ENCODE measurements at places on chromosomes 2 and 18.

DNA sequence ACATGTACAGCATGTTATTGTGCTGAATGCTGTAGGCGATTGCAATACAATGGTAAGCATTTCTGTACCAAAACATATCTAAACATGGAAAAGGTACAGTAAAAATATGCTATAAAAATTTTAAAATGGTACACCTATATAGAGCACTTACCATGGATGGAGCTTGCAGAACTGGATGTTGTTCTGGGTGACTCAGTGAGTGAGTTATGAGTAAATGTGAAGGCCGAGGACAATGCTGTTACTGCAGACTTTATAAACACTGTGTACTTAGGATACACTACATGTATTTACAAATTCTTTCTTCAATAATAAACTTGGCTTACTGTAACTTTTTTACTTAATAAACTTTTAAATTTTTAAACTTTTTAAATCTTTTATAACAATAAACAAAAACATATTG is 473.4 kb upstream of the UBE2E3 start:
- DNase-seq = no peak

DNA sequence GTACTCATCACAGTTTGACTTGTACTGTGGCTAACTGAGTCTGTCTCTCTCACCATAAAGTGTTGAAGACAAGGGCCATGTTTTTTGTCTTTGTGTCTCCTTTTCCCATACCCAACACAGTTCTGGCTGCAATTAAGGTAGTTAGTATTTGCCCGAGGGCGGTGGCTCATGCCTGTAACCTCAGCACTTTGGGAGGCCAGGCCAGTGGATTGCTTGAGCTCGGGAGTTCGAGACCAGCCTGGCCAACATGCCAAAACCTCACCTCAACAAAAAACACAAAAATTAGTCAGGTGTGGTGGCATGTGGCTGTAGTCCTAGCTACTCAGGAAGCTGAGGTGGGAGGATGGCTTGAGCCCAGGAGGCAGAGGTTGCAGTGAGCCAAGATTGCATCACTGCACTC is 6.9 kb upstream of the KIF3C start:
- no peak for DNase-seq

- no peak for DNase-seq
Observed at GRCh38 chr2:190970873-190971506, 43.0 kb downstream of the STAT1 start.

GRCh38 chr2:187461294-187462261 is 13.5 kb upstream of the CALCRL start:
- no peak for DNase-seq

DNA sequence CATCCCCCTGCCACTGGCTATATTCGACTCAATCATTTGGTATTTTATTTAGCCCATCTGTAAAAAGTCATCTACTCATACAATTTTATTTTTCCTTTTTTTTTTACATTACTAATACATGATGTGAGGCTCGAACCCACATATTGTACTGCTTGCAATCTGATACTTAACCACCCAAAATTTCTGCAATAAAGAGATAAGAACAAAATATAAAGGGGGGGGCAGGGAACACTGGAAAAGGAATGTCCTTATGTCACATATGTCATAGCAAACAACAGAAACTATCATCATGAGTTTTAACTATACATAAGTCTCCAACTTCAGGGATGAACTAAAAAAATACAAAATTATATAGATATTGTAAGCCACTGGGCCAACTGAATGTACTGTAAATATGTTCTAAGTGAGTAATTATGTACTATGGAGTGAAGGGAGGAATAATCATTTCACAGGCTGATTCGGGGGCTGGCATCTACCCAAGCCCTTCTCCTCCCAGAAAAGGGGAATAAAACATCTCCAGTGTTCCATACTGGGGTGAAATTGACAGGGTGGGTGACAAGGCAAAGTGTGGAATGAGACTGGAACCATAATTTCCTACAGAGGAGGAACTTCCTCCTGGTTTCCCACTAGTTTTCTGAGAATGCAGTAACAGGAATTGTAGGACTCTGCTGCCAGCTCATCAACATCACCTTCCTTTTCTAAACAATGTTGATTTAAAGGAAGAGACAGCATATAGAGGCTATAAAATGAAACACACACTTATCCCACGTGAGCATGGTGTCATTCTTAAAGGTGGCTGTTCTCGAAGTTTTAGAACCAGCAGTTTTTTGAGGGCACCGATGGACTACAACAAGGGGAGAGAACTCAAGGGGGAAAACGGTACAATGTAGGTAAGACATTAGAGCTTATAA is 79.5 kb downstream of the FARSB start:
- no peak for DNase-seq

- DNase-seq = no peak
Observed at GRCh38 chr18:48814490-48815178, 136.1 kb downstream of the SMAD7 start.

GRCh38 chr18:9285604-9286003 is 49.0 kb upstream of the TWSG1 start:
- no peak for DNase-seq

- no peak for DNase-seq
Observed at GRCh38 chr18:8996771-8997432, 105.6 kb upstream of the NDUFV2 start.

GRCh38 chr2:120670371-120670770 is 65.3 kb upstream of the GLI2 start:
- no peak for DNase-seq

- DNase-seq = no peak
Observed at GRCh38 chr2:153405196-153405595, 73.4 kb downstream of the RPRM start.

GRCh38 chr2:25198209-25198525 is 29.8 kb upstream of the POMC start:
- DNase-seq = no peak

GRCh38 chr2:239818086-239818485 is 207.1 kb downstream of the NDUFA10 start:
- DNase-seq = no peak

- peak; percentile 77 for DNase-seq
Observed at GRCh38 chr18:3596637-3597384, 146.8 kb downstream of the TGIF1 start.

DNA sequence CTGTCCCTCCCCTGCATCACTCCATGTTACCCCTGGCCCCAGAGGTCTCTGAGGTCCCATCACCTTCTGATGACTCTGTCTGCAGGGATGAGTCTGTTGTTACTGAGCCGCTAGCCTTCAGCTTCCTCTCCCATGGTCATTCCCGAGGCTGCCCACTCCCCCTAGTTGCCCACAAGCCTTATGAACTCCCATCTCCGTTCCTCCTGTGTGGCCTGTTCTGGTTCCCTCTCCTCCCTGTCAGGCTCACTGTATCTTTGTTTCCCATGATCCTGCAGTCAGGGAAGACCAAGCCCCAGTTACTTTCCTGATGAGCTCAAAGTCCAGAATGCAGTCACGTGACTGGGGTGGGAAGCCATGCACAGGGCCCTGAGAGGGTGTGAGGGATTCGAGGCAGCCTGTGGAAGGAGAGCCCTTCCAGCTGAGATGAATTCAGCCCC is 39.5 kb downstream of the INPP4A start:
- no peak for DNase-seq

DNA sequence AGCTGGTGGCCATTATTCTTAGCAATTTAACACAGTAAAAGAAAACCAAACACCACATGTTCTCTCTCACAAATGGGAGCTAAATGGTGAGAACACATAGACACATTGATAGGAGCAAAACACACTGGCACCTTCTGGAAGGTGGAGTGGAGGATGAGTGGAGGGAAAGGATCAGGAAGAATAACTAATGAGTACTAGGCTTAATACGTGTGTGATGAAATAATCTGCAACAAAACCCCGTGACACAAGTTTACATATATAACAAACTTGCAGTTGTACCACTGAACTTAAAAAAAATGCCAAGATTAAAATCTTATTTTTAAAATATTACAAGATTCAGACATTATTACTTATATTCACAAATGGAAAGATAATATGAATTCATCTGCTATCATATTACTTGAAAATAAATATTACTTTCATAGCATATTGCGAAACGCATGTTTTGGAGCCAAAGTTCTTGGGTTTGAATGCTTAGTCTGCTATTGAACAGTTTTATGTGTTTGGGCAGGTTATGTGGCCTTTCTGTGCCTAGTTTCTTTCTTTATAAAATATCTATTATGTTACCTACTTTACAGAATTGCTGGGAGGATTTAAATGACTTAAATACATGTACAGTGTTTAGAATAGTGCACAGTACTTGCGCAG is 20.5 kb downstream of the ANKRD62 start:
- DNase-seq = no peak

- DNase-seq = peak; percentile 66
Observed at GRCh38 chr2:168210216-168210894, 37.0 kb downstream of the STK39 start.

DNA sequence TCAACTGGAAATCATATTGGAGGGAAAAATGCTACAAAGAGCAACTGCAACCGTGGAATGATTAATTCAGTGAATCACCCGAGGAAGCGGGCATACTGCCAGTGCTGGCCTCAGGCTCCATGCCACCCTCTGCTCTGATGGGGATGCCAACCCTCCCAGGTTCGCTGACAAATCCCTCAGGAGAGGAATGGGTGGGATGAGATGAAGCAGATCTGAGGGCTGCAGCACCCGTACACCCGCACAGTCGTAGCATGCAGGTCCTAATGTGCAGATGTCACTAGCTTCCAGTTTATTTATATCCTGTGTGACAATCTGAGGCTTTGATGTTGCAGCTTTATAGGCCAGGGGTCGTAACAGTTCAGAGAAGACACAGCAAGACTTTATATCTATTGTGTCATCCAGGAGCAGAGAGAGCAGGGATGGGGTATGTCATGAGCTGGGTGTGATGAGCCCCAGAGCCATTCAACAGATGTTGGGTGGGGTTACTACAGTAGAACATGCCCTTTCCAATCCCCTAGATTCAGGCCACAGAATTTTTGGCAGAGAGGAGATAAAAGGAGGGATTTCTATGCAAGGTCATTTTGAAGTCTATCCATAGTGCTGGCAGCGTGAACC is 44.6 kb downstream of the DPP4 start:
- no peak for DNase-seq

GRCh38 chr2:232094201-232094600 is 132.7 kb downstream of the DIS3L2 start:
- no peak for DNase-seq

DNA sequence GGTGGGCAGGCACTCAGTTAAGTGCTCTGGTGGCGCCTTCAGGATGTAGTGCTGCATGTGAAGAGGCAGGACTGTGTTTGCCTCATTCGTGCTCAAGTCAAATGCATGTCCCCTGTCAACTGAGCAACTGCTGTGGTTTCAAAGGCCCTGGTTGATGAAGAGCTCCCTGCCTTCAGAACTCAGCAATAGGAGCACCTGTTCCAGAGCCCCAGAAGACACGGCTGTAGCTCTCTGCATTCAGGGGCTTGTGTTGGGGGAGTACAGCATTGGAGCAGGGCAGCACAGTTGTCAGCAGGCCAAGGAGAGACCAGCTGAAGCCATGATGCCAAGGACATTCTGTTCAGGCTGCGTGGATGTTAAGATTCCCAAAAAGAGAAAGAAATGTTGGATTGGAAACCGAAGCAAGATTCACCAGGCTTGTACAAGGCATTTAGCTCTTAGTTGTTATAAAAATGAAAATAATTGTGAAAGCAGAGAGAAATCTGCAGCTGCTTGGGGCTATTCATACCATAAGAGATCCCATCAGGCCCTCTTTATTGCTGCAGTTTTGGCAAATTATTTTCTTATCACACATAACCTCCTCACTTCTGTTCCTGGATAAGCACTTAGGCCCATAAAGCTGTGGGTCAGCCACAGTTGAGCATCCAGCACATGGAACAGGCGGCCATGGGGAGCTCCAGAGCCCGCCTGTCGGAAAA is 252.4 kb upstream of the ZNF521 start:
- no peak for DNase-seq

DNA sequence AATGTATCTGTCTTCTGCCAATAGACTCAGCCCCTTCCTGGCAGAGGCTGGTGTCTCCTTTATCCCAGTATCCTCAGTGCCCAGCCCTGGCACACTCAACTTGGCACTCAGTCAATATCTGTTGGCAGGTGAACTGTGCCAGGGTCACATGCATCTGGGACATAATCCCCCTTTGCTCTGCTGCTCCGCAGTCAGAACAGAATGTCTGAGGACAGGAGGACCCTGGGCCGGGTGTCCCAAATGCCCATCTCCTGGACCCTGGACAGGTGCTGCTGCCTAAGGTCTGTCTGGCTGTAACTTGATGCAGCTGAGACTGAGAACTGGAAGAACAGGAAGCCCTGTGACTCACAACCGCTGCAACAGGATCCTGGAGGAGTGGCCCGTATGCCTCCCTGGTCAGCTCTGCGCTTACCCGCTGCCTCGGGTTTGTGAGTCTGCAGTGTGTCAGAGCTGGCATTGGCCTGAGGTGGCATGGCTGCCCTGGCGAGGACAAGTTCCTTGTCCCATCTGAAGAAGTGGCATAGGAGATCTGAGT is 11.4 kb downstream of the HK2 start:
- peak; percentile 49 for DNase-seq

DNA sequence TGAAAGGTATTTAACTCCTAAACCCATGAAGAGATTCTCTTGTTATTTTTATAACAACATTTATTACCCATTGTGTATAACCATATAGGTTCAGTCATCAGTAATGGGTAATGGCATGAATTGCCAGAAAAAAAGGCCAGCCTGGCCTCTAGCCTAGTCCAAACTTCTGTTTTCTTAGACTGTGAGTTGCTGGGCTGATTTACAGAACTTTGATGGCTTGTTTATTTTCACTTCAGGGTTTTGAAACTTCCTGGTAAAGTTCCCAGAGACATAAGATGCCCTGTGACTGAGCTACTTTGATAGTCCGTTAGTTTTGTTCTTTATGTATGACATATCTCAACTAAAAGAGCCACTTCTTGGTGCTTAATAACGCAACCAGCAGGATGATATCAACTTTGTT is 164.8 kb downstream of the METTL4 start:
- no peak for DNase-seq

DNA sequence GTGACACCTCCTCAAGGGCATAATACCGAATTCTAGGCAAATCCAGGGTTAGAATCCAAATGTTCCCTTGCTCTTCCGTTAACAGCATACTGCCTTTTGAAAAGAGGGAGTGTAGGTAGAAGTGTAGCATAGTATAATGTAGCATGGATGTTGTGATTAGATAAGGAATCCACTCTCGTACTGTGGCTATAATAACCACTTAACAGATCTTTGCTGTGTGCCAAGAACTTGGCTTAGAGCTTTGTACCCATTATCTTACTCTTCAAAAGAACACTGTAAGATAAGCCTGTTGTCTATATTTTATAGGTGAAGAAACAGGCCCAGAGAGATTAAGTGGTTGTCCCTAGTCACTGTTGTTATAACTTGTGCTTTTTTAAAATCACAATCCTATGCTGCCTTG is 24.2 kb downstream of the WDR75 start:
- no peak for DNase-seq

DNA sequence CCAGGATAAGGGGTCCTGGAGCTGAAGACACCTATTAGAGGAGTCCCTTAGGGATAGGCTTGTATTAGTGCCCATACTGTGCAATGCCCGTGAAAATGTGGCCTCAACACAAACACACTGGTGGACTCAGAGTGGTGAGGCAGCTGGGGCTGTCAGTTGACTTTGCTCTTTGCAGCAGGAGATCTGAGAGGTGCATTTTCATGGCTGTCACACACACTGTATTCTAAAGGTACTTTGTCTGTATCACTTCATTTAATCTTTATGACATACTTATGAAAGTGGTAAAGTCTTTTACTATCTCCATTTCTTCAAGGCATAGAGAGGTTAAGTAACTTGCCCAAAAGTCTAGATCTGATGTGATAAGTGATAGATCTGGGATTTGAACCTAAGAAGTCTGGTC is 55.1 kb upstream of the GCFC2 start:
- no peak for DNase-seq

Data from activated CD4-positive, alpha-beta T cell treated with anti-CD3 and anti-CD28 coated beads, Interleukin-2, Interleukin-4, amounts not matched to agents 100 ng/mL and 50 ng/mL, durations not matched to agents 16 hours and 8 hours (primary cell).